CD4-positive, alpha-beta T cell treated with Interleukin-17A for 1 hour (primary cell): ENCODE measurements at places on chromosomes 16 and 17.

DNA sequence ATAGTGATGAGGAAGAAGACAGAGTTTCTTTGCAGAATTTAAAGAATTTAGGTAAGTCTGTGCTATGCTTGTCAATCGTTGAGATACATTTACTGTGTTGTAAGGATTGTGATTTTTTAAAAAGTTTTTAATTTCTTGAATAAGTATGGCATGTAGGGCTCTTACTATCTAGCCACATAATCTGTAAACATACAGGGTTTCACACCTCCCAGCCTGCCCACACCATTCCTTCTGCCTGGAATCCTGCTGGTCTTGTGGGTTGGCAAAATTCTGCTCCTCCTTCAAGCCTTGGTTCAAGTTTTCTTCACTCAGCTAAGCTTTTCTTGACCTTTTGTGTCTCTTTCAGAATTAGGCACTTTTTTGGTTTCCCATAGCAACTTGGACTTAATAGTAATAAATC is 7.5 kb downstream of the ZNHIT3 start:
- no peak for DNase-seq

DNA sequence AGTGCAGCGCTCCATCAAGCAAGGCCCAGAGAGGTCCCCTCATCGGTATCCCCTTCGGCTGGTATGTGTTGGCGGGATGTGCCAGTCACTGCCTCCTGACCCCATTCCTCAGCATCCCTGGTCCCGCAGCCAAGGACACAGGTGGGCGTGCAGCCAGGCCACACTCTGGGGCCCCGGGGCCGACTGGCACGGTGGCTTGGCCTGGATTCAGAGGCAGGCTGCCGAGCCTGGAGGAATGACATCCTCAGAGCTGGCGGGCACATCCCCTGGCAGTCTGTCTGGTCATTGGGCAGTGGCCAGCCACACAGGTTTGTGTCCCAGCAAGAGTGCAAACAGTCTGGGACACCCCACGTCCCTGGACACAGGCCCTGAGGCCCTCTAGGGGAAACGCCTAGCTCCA is 111.1 kb downstream of the SDK2 start:
- no peak for DNase-seq

DNA sequence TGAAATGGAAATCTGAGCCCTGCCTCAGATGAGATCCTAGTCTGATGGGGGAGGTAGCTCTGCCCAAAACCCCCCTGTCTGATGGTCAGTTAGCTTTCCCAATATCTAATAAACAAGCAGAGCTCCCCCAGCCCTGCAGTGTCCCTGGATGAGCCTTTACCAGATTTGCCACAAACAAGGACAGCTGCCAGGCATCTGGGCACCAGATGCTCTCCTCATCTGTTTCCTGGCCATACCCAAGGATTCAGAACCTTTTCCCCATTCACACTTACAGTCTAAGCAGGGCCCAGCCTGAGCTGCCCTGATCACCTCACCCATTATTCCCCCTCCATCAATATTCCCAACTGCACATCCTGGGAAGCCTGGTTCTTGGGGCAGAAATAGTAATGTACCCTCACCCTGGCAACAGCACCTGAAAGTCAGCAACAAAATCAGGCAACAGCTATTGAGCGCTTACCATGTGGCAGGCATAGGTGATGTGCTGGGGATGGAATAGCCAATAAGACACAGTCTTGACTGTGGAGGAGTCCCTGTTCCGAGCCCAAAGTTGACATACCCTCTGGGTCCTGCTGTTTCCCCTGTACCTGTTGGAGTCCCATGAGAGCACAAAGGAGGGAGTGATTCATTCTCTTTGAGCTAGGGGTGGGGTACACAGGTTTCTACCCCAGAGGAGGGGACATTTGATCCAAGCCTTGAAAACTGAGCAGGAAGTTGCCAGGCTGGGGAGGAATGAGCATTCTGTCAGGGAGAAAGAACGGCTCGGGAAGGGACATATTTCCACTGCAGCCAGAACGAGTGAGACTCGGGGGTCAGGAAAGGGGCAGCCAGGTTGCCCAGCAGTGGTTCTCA is 147.4 kb downstream of the TMEM132E start:
- no peak for DNase-seq

GRCh38 chr17:13352747-13353415 is 248.8 kb downstream of the HS3ST3A1 start:
- DNase-seq: no peak

DNA sequence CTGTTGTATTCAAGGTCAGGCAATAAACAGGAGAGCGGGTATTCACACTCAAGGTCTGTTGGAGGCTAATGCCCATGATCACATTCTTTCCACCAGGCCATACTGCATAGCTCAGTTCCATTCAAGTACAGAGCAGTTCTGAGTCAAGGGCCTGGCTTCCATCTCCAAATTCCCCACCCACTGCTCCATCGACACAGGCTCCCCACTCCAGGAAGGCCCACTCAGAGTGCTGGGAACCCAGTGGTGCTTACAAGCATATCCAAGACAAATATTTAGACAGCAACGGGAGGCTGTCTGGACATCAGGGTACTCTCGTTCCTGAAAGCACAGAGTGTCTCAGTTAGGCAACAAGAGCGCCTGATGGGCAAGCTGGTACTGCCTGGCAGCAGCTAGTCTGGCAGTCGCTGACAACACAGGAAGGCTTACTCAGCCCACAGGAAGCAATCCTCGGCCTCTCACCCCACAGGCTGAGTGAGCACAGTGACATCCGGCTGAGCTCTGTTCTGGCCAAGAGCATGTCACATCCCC is 40.9 kb downstream of the RFFL start:
- DNase-seq: peak; percentile 82

DNA sequence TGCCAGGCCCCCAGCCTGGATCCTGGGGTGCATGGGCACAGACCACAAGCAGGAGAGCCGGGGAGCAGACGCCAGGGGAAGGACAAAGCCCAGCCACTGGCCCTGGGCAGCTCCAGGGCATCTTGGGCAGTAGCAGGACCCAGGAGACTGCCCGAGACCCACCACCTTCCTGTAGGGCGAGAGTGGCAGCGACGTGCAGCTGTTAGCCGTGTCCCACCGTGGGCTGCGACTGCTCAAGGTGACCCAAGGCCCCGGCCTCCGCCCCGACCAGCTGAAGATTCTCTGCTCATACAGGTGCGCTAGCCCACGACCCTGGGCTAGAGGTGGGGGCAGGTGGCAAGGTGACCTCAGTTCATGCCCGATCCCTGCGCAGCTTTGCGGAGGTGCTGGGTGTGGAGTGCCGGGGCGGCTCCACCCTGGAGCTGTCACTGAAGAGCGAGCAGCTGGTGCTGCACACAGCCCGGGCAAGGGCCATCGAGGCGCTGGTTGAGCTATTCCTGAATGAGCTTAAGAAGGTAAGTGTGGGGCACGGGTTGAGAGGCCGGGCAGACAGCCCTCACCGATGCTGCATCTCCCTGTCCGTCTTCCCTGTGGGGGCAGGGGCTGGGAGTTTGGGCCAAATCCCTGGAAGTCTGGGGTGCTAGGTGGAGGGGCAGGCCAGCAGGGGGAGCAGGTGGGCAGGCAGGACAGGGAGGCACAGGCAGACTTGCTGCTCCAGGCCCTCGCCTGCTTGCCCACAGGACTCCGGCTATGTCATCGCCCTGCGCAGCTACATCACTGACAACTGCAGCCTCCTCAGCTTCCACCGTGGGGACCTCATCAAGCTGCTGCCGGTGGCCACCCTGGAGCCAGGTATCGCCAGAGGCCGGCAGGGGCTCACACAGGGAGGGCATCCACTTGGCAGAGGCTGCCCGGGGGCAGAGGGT is 13.5 kb upstream of the SMIM5 start:
- DNase-seq: no peak

- DNase-seq: no peak
Observed at GRCh38 chr17:68498479-68499326, 13.5 kb upstream of the PRKAR1A start.

DNA sequence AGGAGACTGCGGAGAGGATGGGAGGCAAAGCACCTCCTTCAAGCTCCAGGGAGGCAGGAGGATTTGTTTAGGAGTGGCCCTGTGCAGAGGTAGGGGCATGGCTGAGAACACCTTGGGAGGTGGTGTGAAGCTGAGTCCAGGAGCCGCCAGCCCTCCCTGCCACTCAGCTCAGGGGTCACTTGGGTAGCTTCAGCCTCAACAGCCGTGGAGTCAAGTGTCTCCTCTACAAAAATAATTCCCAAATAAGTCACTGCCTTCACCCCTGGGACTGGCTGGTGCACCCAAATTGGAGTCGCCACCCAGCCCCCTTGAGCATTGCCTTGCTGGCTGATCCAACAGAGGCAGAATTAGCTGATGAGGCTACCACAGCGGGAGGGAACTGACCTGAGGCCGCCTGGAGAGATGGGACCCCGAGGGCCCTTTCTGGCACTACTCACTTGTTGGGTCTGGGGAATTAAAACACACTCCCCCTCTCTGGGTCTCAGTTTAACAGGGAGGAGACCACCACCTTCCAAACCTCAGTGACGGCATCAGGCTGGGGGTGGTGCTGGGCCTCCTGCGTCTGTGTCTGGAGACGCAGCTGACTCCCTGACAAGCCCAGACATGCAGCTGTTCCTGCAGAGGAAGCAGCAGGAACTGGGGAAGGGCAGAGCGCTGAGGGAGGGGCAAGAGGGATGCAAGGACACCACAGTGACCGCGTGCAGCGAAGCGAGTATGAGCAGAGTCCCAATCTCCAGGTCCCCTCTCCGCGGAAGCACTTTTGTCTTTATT is 87.9 kb upstream of the TOB1 start:
- no peak for DNase-seq

DNA sequence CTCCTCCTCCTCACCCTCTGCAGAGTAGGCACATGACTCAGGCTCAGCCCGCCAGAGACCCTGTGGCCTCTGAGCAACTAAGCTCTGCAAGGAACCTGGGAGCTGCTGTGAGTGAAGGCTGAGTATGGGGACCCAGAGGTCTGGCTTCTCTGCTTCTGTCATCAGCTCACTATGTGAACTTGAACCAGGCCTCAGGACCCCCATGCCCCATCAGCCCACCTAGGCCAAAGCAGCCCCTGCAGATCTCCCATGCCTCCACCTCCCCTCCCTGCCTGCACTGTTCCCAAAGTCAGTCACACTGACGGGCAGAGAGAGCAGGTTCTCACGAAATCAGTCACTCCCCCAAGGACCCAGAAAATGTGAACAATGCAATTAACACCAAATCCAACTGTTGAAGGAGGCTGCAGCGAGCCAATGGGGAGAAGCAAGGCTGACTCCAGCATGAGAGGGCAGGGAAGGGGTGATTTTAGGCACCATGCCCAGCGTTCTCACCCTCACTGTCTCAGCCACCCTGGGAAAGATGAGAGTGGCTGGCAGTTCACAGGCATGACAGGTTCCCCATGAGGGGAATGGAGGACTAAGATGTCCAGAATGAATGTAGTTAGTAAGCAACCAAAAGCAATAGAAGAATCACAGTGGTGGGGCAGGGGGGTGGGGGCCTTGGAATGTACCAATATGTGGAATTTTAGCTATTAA is 60.6 kb downstream of the BEAN1 start:
- no peak for DNase-seq

DNA sequence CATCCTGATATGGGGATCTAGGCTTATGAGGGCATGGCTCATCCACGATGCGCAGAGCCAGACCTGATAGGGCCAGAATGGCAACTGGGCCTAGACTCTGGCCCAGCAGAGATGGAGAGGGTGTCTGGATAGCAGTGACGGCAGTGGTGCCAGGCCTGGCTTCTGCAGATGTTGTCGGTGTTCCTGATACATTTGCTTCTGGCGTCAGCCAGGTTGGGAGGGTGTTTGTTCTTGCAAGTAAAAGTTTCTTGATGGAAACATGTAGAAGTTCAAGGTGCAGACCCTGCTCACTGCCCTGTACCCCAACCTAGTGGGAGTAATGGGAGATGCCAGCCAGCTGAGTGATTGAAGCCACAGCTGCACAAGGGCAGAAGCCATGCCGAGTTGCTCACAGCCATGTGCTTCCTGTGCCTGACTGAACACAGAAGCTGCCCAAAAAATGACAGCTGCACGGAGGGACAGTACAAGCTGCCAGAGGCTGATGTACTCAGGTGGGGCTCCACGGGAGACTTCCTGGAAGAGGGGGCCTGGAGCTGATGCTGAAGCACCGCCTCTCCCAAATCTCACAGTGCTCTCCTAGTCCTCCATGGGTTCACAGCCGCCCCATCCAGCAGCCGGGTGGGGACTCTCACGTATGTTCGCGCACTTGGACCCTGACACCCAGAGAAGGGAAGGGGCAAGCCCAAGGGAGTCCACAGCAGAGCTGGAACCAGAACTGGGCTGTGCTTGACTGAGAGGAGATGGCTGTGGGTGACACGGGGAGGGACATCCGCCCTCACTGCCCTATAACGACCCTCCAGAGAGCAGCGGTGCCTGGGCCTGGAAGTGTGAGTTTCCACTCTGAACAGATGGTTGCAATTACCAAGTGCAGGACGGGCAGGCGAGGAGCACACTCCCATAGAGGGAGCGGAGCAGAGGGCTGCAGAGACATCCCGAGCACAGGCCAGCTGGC is 78.7 kb downstream of the N4BP1 start:
- no peak for DNase-seq

- DNase-seq: no peak
Observed at GRCh38 chr17:59149051-59149450, 5.9 kb downstream of the SKA2 start.

DNA sequence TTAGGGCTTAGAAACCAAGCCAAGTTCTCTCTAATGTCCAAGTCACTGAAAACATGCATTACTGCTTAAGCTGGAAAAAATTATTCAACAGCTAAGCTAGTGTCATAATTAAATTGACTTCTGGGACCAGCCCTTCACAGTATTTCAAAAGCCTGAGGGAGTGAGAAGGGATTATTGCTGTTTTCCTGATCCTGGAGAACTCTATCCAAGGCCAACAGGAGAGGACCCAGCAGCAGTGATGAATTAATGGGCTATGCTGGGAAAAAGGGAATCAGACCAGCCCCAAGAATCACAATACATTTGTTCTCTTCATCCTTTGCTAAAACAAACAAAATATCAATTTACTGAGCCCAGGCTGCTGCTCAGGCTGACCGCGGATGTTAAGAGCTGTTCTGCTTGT is 34.5 kb upstream of the CLEC3A start:
- no peak for DNase-seq

GRCh38 chr16:82684256-82684655 is 57.5 kb downstream of the CDH13 start:
- no peak for DNase-seq

GRCh38 chr17:57823469-57824401 is 26.1 kb downstream of the MRPS23 start:
- no peak for DNase-seq

DNA sequence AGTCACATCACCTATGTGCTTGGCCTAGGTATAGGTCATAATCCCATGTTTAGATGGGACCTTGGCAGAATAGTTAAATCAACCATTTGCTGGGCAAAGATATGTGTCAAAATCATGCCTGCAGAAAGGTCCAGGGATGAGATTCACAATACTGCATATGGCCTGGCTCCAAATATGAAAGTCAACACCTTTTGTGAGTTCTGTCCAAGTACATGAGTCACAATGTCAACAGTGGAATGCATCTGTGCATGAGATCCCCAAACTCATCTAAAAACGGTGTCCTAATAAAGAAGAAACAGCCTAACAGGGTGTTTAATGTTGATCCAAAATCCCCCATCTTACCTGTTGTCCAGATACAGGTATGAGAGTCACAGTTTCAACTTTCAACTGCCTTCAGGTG is 1847.5 kb downstream of the TP53TG3F start:
- DNase-seq: no peak

- no peak for DNase-seq
Observed at GRCh38 chr16:7423434-7424044, 90.9 kb downstream of the RBFOX1 start.

GRCh38 chr16:5516115-5516514 is 418.5 kb upstream of the EEF2KMT start:
- no peak for DNase-seq
